ENCODE measurements at places on chromosomes 5 and 9. TPM values are rescaled to one million over a fixed set of nuclear protein-coding genes. Genes with fewer than 3 reads are reported as not detected.

DNA sequence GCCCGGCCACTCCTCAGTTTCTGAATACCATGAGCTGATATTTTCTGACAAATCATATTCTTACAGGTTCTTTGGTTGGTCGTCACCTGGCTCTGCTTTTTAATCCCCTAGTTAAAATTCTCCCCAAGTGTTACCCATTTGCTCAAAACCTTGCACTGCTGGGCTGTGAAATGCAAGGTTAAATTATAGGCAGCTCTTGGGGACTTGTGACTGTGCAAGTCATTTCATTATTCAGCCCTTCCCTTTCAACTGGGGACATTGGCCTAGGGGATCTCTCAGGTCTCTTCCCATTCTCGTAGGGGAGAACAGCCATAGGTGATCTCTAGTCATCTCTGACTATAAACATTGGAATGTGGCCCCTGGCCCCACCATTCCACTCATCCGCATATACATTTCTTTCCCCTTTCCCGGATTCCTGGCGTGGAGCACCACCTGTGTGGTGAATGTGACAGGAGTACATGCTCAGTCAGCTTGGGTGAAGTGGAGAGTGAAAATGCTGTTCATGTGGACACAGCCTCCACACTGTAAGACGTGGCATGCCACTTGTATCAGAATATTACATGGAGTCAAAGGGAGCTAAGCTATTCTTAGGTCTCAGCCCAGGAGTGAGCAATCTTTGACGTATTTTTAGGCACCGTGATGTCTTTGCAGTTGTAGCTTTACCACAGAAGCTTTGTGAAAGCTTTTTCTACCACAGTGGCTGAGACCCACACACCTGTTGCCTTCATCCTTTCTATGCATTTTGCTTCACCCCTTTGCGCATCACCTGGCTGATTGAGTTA, 386.7 kb downstream of the KDM4C start:
- DNase-seq, result no peak

The IL4 gene
- total RNA-seq, result not detected

DNA sequence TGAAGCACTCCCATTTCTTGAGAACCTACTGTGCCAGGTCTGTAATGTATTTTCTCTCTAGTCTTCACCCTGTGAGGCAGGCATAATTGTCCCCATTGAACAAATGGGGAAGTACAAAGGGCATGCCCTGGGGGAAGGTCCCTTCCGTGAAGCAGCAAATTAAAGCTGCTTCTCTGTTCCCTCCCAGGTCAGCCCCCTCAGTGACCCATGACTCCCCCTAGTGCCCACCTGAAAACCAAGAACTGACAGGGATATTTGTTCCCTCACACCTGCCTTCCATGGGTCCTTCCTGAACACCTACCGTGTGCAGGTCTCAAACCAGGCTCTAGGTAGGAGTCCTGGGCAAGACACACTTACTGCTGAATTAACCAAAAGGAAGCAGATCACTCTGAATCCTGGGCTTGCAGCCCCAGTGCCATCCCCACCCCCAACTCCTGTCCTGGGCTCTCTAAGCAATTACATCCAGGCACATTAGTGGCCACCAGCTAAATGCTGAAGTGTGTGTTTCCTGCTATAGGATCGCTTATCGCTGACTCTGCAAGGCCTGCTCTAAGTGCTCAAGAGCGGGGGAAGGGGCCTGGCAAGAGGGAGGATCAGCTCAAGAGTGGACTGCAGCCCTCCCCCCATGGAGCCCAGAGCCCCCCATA, 254.8 kb downstream of the CDK5RAP2 start:
- DNase-seq, result no peak

- DNase-seq, result no peak
Observed at GRCh38 chr9:131656356-131657036, 83.4 kb downstream of the RAPGEF1 start.

Measured in Daoy (cell line).